ENCODE measurements at places on chromosomes 5 and 9.

DNA sequence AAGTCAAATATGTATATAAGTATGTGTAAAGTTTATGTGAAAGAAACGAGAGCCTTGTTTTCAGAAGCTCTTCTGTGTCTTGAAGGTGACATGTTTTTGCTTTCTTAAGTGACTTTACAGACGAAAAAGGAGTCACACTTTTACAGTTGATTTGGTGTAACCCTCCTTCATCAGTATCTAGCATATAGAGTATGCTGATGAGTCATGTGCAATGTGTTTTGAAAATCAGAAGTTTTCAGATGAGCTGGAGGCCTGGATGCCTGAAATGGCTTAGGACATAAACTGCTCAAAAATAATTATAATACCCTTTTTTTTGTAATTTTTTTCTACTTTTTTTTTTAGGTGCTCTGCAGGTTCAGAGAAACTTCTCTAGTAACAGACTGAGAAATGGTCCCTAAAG lies 209.5 kb downstream of the CD180 start:
- DNase-seq = no peak

- no peak for DNase-seq
These were observed 428.1 kb downstream of the EFNA5 start for GRCh38 chr5:107242411-107243219.

DNA sequence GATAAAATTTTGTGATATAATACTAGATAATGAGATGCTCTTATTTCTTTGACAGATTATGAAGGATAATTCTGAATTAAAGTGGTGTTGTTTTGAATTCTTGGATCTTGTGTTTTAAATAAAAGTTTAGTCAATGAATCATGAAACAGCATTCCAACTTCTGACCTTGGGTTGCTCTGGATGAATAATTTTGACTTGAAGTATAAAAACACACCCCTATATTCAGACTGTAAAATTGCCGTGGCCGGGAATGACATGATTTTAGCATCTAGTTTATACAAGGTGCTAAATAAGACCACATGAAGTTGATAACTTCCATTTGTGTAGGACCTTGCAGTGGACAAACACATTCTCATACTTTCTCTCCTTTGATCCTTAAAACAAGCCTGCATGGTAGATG lies 67.2 kb upstream of the DAP start:
- DNase-seq = no peak

DNA sequence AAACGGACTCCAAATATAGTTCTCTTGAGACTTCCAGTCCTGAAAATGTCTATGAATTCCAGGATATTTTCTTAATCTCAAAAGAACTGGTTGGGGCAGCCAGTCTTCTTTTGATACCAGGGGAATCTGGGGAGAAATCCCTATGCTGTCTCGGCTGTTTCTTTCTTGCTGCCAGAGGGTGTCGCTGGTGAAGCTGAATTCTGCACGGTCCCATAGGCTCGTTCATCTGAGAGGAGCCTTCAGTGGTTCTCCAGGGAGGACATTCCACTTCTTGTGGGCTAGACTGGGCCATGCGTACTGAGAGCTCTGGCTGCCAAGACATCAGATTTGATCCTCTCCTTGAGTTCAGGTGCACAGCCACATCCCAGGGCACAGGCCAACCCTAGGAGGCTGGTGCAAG lies 155.0 kb upstream of the CLINT1 start:
- DNase-seq = peak; percentile 21

DNA sequence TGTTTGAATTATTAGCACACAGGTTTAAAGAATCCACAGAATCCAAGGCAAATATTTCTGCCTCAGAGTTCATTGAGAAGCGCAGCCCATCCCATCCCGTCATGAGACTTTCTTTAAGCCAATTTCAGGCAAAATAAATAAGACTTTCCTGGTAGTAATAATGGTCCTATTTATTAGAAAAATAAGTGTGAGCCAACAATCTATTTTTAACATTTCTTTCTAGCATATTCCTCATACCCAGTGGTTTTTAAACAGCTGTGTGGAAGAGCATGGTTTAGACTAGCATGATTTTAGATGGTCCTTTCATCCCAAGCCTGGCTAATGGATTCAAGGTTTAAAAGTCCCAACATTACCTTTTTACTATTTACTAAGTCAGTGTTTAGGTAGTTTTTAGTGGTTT lies 125.8 kb downstream of the SCAMP1 start:
- no peak for DNase-seq

DNA sequence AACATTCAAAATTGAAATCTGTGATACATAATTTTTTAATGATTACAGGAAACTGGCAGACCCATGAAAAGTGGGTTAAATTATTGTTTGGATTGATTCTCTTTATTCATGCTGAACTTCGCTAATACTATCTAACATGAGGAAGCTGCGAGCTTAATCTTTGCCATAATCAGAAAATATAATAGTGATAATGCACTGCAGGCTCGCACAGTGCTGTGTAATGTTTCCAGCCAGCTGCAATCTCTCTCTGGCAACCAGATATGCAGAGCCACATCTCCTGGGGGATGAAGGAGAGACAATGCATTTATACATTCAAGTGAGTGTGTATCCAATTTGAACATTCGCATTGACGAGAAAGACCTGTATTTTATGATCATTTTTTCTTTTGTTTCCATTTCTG lies 669.7 kb upstream of the RGMB start:
- no peak for DNase-seq

DNA sequence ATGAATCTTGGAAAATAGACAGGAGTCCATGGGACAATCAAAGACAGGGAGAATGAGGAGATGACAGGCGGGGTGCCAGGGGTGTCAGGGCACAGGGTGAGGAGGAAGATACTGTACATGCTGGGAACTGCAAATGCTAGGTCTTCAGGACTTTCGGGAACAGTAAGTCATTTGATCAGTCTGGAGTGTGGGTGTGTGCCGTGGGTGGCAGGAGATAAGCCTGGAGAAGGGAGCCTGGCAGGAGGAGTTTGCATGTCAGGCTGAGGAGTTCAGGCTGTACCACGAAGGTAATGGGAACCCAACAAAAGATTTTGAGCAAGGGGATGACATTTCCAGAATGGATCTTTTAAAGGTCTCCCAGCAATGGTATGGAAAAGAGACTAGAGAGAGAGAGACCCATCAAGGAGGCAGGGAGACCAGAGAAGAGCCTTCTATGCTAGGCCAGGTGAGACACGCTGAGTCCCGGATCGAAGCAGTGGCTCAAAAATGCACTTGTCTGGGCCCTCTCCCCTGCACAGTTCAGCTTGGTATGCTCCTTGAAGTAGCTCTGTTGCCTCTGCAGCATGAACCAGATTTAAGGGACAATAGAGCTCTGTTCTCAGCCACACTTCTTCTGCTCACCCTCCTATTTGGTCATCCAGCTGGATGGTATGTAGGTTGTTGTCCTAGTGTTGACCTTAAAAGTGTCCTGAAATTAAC lies 77.0 kb upstream of the FER start:
- DNase-seq = no peak

DNA sequence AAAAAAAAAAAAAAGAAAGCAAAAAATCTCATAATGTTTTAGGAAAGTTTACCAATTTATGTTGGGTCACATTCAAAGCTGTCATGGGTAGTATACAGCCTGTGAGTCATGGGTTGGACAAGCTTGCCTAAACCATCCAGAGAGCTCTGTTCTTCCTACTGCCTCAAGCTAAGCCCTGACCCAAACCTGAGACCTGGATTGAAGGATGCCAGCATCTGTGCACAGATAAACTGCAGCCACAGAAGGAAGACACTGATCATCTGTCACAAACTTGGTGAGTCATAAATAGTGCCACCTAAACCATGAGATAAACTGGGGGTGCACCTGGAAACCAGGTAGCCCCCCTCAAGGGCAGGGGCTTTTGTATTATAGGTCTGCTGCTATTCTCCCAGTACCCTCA lies 31.0 kb downstream of the CSF2 start:
- DNase-seq = no peak

DNA sequence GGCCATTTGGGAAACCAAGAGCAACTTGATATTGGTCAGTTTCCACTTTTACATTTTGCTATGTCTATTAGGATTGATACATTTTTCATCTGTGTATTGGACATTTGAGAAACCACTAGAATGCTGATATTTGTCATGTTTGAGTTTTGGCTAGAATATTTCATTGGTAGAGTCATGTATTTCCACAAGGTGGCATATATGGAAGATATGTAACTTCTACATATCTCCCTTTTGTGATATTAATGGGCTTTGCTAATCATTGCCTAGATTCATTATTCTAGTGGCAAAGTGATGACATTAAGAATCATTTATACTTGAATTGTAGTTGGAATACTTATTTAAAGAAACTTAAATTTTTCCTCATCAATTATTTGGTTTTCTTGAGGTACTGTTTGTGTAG lies 692.9 kb upstream of the EDIL3 start:
- no peak for DNase-seq

GRCh38 chr9:109277451-109277850 lies 43.4 kb downstream of the EPB41L4B start:
- no peak for DNase-seq

- no peak for DNase-seq
These were observed 4.6 kb upstream of the SAR1B start for GRCh38 chr5:134637116-134637721.

GRCh38 chr5:177982072-177982727 lies 13.8 kb downstream of the PROP1 start:
- DNase-seq = no peak

- DNase-seq = no peak
These were observed 1144.0 kb upstream of the NUDT12 start for GRCh38 chr5:104706600-104706999.

DNA sequence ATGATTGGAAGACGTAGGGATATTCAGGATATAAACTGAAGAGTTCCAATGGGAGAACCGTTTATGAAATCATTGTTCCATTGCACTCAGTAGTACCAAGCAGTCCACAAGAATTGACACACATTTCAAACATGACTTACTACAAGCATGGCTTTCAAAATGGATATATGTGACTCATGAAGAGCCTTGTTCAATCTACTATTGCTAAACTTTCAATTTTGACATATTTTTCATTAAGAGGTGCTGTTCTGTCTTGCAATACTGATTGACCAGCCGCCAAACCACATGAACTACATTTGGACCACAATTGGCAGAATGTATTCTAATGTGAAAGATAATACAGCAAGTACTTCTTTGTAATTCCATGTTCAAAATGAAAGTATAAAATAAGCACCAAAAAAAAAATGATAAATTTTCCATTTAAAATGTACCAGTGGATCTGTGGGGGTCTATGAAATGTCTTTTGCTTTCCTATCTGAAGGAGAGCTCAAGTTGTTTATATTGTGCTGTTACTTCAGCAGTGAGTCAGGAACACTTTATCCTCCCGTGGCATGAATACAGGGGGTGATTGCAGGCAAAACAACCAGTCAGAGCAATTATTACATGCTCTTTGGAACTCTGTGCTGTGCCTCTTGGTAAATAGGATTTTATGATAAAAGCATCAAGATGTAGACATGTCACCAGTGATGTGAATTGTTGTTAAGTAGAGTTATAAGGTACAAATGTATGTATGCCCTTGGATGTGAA lies 366.0 kb downstream of the ARRDC3 start:
- DNase-seq = no peak

GRCh38 chr5:7391814-7392692 lies 3.9 kb upstream of the ADCY2 start:
- DNase-seq = peak; percentile 20

- no peak for DNase-seq
These were observed 240.2 kb downstream of the FBXL17 start for GRCh38 chr5:108141676-108142075.

DNA sequence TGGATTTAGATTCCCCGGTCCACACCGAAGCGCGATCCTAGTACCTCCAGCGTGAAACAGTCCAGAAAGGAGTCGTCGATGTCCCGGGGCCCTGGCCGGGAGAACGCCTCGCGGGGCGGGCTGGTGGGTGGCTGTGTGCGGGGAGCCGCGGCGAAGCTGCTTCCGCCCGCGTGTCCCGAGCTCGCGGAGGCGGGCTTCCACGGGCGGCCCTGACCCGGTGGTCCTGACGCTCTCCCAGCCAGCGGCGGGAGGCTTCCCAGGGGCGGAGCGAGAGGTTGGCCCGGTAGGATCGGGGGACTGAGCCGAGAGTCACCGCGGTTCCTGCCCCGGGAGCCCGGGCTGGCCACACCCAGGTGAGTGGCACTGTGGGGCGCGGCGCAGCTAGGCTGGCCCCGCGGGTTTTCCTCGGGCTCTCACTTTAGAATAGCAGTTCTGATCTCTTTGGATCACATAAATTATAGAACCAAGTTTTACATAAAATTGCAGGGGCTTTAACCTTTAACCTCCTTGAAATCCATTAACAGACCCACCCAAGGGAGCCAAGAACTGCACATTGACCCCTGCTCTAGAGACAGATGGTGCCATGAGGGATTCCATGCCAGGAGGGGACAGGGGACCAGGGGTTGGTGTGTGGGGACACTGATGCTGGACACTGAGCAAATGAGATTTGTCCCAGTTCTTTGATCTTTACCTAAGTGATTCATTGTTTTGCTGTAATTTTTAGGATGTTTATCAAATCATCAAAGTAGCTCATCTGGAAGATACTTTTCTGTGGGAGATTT lies 29.2 kb upstream of the IL31RA start:
- no peak for DNase-seq

- DNase-seq = no peak
These were observed 320.6 kb upstream of the BRINP1 start for GRCh38 chr9:119689879-119690278.

DNA sequence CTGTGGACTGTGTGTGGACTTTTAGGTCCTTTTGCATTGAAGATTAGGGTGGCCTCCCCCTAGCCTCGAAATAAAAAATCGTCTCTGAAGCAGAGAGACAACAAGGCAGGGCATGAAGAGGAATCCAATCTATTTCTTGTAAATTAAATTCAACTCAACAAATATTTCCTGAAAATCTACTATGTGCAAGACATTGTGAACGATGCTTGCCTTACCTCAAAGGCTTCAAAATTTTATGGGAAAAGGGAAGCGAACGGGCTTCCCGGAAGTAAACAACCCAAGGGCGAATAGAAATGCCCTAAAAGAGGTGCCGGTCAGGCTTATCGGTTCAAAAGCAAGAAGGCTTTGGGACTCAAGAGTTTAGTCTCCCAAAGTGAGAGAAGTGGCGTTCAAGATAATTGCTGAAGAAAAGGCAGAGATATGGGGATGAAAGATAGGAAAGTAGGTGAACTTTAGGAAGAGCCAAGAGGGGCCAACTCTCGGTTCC lies 525 bp downstream of the KIF24 start:
- DNase-seq = peak; percentile 56

- peak; percentile 11 for DNase-seq
These were observed 258.7 kb upstream of the ARRDC3 start for GRCh38 chr5:91641730-91642350.

Measured in NCI-H526 treated with DMSO at 0.1 percent for 48 hours (cell line).